T-helper 17 cell (primary cell): ENCODE measurements at places on chromosomes 6 and 20. TPM values are rescaled to one million over a fixed set of nuclear protein-coding genes. Genes with fewer than 3 reads are reported as not detected.

Gene TMEM170B
- 1.7 TPM for total RNA-seq

DNA sequence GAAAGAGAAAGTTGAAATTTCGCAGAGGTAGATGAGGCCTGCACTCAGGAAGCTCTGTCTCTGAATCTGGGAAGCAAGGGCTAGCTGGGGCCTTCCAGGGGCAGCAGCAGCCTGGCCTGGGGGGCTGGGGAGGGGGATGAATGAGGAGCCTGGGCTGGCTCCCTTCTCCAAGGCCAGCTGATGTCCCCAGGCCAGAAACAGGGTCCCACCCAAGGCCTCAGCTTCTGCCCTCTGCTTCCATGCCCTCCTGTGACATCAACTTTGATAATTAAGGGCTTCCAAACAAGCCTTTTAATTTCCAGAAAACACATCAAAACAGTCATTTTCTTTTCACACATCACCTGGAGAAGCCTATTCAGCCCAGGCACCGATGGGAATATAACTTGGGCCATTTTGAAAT, 15.4 kb downstream of the TFAP2A start:
- H3K27me3 ChIP-seq = peaks cover 47% of the 10 kb centered on the region
- no peaks in the 10 kb centered on the region for H3K36me3 ChIP-seq
- no peak overlapping the region for H3K4me3 ChIP-seq
- no peak for DNase-seq

Gene TUBB1
- total RNA-seq = 14.0 TPM

GRCh38 chr6:135710042-135710441, 141.5 kb upstream of the PDE7B start:
- no peak overlapping the region for H3K4me3 ChIP-seq
- H3K36me3 ChIP-seq = peaks cover 2% of the 10 kb centered on the region
- H3K27me3 ChIP-seq = peaks cover 13% of the 10 kb centered on the region
- H3K27ac ChIP-seq = no peak overlapping the region
- DNase-seq = no peak

DNA sequence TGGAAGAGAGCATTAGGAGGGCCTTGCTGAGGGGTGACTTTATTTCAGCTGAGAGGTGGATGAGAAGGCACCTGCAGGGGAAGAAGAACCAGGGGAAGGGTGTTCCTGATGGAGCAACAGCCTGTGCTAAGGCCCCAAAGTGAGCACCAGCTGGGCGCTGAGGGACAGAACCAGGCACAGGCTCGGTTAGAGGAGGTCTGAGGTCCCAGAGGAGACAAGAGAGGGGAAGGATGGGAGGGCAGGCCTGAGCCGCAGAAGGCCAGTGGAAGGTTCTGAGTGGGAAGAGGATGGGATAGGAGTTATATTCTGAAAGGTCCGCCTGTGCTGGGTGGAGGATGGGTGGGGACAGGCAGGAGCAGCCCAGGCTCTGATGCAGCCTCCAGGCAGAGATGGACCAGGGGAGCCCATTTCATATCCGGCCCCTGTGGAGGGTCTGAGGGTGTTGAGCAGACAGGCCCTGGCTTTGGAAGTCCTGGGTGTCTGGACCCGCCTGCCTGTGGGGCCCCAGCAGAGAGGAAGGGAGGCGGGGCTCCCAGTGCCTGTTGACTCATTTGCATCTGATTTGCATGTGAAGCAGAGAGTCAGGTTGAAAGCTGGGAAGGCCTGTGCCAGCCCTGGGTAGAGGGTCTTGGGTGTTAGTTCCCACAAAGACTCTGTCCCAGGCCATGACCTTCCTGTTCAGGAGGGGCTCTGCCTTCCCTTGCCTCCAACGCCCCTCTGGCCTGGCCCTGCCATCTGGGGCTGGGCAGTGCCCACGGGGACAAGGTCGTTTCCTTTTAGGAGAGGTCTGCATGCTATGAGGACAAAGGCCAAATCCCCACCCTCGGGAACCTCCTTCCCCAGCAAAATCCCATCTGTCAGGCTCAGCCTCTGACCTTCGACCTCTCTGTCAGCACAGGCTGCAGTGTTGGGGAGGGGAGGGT, 10.6 kb upstream of the FAM110A start:
- H3K27ac ChIP-seq = peak overlapping the region; percentile 62
- peaks cover 10% of the 10 kb centered on the region for H3K4me1 ChIP-seq
- no peak for DNase-seq
- H3K36me3 ChIP-seq = no peaks in the 10 kb centered on the region
